ENCODE measurements at places on chromosomes 5 and 9.

- no peak for DNase-seq
Observed at GRCh38 chr5:161284445-161284844, 262.1 kb downstream of the GABRB2 start.

DNA sequence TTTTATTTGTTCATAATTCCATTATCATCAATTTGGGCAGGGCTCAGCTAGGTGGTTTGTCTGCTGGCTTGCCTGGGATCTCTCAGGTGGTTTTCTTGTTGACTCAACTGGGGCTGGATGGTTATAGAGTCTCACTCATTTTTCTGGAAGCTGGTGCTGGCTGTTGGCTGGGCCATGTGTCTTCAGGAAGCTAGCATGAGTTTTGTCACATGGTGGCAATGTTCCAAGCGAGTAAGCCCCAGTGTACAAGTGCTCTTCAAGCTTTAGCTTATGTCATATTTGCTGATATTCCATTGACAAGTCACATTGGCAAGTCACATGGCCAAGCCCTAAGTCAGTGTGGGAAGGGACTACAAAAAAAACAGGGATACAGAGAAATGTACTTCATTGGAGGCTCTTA is 2.3 kb upstream of the RASEF start:
- no peak for DNase-seq

GRCh38 chr5:146203011-146203871 is at the start of gene RBM27:
TSS of gene RBM27 (plus strand) at chr5:146203605. CDS start at chr5:146203766, 161 bp downstream.
- peak; percentile 99 for DNase-seq

DNA sequence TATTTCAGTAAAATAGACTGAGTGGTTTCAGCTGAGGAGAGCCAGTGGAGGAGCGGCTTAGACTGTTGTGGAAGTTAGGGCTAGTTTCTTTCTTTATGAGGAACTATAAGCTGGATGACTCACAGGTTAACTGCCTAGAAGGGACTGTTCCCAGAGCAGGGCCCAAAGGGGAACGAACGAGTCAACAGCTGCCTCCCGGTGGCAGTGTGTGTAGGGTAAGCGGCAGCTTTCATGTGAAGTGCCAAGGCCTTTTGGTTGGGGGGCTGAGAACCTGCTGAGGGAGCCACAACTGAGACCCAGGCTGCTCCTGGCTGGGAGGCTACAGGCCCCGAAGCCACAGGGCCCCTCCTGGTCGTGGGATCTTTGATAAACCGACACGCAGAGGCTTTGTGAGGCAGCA is 7.0 kb downstream of the SQSTM1 start:
- no peak for DNase-seq

- no peak for DNase-seq
Observed at GRCh38 chr5:96648593-96648992, 13.6 kb upstream of the CAST start.

- no peak for DNase-seq
Observed at GRCh38 chr9:124442826-124443225, 7.4 kb upstream of the ADGRD2 start.

DNA sequence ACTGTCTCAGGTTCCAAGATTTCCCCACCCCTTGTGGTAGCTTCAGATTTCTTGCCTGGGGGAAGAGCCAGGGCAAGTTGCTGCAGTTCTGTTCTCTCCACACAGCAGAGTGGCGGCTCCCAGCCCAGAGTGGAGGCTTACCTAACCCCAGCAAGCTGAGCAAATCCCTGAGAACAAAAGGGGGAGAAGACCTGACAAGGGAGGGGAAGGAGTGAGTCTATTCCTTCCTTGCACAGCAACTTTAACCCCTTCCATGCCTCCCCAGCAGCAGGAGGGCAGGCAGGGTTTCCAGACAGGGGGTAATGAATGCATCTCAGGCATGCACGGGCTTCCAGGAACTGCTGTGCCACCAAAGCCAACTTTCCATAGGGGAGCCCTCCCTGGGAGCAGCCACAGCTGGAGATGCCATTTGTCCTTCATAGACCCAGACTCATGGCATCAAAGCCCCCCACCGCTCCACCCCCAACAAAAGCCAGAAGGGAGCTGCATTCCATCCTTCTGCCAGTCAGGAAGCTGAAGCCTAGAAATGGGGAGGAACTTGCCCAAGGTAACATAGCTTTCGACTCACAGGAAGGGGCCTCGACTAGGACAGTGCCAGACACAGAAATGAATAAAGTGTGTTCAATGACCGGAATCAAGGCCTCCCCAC is 28.8 kb upstream of the FAT2 start:
- DNase-seq = no peak

- no peak for DNase-seq
Observed at GRCh38 chr9:101587332-101588043, 7.3 kb downstream of the PPP3R2 start.

DNA sequence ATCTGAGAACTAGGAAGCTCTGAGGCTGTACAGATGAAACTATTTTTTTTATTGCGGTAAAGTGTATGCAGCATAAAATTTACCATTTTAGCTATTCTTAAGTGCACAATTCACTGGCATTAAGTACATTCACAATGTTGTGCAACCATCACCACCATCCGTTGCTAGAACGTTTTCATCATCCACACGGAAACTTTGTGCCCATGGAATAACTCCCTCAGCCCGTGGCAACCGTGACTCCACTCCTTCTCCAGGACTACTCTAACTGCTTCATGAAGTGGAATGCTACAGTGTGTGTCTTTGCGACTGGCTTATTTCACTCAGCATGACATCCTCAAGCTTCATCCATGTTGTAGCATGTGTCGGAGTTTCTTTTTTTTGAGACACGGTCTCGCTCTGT is 57.1 kb downstream of the COL23A1 start:
- DNase-seq = no peak

DNA sequence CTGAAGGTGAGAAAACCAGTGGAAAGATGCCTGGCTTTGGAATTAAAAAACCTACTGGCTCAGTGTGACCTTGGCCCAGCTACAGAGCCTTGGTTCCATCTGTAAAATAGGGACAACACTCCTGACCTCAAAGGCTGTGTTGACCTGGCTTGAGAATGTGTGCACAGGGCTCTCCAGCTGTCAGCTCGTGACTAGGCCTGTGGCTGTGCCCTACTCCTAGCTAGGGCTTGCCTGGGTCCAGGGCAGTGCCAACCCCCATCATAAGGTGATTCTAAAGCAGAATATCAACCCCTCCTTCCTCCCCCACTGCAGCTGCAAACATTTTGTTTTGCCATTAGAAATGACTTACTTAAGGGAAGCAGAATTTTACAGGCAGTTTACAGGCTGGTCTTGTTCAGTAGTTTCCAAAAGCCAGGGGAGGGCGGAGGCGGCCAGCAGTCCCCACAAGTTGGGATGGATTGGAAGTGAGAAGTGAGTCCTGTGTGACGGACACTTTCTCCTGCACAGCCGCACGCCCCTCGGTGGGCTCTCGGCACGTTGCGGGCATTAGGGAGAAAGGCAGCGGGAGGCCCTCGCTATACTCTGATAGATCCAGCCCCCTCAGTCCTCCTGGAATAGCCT is 7.3 kb downstream of the PITX1 start:
- peak; percentile 59 for DNase-seq

- DNase-seq = no peak
Observed at GRCh38 chr5:137730336-137730735, 5.6 kb downstream of the KLHL3 start.

DNA sequence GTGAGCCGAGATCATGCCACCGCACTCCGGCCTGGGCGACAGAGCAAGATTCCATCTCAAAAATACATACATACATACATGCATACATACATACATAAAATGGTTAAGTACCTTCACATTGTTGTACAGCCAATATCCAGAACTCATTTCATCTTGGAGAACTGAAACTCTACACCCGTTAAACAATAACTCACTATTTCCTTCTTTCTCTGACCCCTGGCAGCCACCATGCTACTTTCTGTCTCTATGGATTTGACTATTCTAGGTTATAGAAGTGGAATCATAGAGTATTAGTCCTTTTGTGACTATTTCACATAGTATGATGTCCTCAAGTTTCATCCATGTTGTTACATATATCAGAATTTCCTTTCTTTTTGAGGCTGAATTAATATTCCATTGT is 9.6 kb upstream of the KIF27 start:
- no peak for DNase-seq

DNA sequence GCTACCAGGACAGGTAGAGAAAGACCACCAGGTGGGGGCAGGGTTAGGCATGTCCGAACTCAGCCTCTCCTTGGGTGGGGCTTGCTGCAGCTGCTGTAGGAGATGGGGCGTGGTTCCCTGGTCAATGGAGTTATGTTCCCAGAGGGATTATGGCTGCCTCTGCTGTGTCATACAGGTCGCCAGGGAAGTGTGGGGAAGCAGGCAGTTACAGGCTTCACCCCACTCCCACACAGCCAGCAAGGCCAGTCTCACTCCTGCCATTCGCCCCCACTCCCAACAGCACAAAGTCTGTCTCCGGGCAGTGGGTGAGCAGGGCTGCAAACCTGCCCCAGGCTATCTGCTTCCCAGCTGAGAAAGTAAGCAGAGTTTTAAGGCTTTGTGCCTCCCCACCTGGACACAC is 20.0 kb upstream of the CEP72 start:
- DNase-seq = no peak

DNA sequence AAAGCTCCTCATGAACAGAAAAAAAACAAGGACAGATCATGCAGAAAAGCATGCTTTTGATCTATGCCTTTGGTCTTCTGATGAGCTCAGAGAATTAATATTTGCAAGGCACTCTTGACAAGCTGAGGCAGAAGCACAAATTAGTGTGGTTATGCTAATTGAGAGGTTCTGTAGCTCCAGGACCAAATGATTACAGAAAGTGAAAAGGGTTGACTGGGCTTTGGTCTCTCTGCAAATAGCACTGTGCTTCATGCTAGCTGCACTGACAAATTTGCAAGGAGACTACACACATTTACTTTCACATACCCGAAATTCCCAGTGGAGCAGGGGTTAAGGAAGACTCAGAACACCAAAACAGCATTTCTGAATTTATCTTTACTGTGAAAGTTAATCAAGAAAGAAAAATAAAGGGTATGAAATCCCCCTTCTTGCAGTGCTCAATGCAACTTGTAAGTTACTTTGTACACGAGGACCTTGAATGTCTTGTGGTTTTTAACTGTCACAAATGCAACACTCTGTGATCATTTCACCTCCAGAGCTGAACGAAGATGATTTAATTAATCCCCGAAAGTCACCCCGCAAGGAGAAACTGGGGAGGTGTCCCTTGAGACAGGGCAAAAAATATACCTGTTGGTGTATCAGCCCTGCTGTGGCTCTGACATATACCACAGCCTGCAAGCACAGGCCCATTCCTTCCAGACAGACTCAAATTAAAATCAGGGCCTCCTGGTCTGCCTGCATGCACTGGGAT is 11.9 kb downstream of the RAPGEF1 start:
- no peak for DNase-seq

- no peak for DNase-seq
Observed at GRCh38 chr5:141412854-141413539, at the start of gene PCDHGA10. TSS of gene PCDHGA10 (plus strand) at chr5:141412987. CDS start at chr5:141413176, 189 bp downstream.

- no peak for DNase-seq
Observed at GRCh38 chr5:88820581-88820980, 62.4 kb downstream of the MEF2C start.

GRCh38 chr5:79020861-79021561 is 35.9 kb upstream of the ARSB start:
- DNase-seq = peak; percentile 68

- DNase-seq = no peak
Observed at GRCh38 chr5:120139039-120139438, 325.1 kb upstream of the PRR16 start.

DNA sequence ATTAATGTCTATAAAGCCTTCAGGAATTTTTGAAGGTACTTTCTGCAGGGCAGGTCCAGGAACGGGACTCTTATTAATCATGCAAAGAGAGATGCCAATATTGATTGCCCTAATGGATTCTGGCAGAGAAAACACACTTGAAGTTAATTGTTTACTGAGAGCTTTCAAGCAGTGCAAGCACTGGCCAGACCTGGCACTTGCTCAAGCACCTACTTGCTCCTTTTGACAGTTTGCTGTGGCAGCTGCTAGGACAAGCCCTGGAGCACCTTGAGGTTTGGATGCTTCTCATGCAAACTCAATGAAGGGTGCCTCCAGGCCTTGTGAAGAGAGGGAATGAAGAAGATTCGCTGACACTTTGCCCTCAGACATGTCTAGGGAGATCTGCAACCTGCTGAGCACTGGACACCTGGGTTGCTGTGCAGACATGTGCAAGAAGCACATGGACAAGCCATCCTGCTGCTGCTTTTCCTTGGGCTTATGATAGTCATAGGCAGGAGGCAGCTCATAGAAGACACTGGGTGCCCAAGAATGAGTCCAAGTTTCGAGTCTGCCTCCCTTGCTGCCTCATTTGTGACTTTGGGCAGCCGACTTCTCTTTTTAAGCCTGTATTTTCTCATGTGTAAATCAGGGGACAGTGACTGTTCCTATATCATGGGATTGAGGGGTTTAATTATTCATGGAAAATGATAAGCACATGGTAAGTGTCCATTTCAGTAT is 88.8 kb upstream of the EQTN start:
- no peak for DNase-seq
